ENCODE measurements at places on chromosomes 1 and 21. TPM values are rescaled to one million over a fixed set of nuclear protein-coding genes. Genes with fewer than 3 reads are reported as not detected.

Gene PADI2
- not detected for total RNA-seq

Gene RHD
- total RNA-seq, result not detected

DNA sequence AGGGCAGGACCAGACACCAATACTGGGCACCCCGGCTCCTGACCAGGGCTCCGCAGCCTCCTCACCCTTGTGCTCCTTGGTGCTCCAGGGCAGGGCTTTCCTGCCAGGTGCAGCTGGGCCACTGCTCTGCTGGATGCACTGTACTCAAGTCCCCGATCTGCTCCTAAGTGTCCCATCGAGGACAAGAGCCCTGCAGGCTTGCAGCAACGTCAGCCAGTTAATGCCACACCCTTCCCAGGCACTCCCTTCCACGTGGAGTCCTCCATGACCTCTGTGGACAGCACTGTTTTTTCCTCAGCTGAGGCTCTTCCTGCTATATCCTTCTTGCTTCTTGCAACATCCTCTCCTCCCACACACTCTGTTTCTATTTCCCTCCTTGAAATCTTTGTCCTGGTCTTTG is 94.0 kb upstream of the NGF start:
- no peak overlapping the region for H3K27ac ChIP-seq
- no peaks in the 10 kb centered on the region for H3K27me3 ChIP-seq
- no peaks in the 10 kb centered on the region for H3K36me3 ChIP-seq
- no peak overlapping the region for H3K4me3 ChIP-seq

GRCh38 chr1:99674115-99675064 is 28.5 kb downstream of the PALMD start:
- H3K27me3 ChIP-seq, result no peaks in the 10 kb centered on the region

DNA sequence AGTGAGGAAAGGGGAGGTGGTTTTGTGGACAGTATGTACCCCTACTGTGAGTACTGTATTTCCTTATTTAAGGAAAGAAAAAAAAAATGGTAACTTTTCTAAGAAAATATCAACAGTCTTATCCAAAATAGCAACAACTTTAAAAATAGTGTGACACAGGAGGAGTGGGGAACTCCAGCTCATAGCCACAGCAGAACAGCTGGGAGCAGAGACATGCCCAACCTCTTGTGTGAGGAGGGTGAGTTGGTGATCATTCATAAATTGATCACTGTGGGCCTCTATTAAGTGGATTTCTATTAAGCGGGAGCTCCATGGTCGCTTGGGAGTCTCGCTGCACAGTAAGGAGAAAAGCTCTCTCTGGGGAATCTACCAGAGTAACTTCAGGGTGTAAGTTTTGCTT is 158.8 kb upstream of the DUSP10 start:
- no peak overlapping the region for H3K4me3 ChIP-seq
- no peak for DNase-seq
- H3K27ac ChIP-seq, result no peak overlapping the region
- H3K27me3 ChIP-seq, result no peaks in the 10 kb centered on the region
- H3K36me3 ChIP-seq, result no peaks in the 10 kb centered on the region

- H3K27ac ChIP-seq, result no peak overlapping the region
- H3K36me3 ChIP-seq, result no peaks in the 10 kb centered on the region
- no peaks in the 10 kb centered on the region for H3K4me1 ChIP-seq
- no peak for DNase-seq
- no peaks in the 10 kb centered on the region for H3K27me3 ChIP-seq
Measured at GRCh38 chr1:182304627-182305026, 87.0 kb downstream of the GLUL start.

Measured in fibroblast of lung (primary cell).